ENCODE measurements at places on chromosomes 7 and 10.
A peak's percentile ranks its signal among the peaks of the same experiment; 100 is the strongest.

DNA sequence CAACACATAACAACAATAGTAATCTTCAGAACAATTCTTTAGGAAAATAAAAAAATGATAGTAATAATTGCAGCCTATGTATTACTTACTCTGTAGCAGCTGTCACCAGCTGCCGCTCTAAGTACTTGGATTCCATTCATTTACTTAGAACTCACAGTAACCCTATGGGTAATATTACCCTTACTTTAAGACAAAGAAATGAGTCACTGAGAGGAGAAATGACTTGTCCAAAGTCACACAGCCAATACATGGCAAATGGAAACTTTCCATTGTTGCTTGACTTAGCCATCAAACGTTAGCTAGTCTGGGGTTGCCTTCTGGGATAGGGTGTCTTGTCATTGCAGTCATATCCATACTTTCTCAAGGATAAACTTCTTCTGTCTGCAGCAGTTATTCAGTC lies 3.6 kb downstream of the CCNY start:
- no peak for DNase-seq

- no peak for DNase-seq
Measured at GRCh38 chr10:110505130-110505770, 7.5 kb downstream of the DUSP5 start.

DNA sequence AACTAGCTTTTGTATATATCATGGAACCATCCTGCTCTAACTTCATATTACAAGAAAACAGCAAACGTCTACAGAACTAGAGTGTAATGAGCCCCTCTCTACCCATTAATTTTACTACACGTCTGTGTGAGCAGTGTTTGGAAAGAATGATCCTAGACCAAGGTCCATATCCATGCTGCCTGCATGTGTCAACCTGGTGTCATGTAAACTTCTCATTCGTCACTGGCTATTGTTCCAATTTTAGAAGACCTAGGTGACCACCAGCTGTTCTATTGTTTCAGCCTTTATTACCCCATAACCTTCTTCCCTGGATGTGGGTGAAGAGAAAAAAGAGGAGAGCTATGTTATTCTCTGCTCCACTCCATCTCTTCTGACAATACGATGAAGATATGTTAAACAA lies 77.1 kb downstream of the CREM start:
- DNase-seq: no peak

- no peak for DNase-seq
Measured at GRCh38 chr10:23151071-23151470, 41.0 kb upstream of the PTF1A start.

GRCh38 chr10:2748287-2748686 lies 319.1 kb upstream of the PFKP start:
- no peak for DNase-seq

- no peak for DNase-seq
Measured at GRCh38 chr10:70584909-70585544, 17.5 kb downstream of the PRF1 start.

- DNase-seq: no peak
Measured at GRCh38 chr7:16268821-16269768, 152.2 kb downstream of the CRPPA start.

DNA sequence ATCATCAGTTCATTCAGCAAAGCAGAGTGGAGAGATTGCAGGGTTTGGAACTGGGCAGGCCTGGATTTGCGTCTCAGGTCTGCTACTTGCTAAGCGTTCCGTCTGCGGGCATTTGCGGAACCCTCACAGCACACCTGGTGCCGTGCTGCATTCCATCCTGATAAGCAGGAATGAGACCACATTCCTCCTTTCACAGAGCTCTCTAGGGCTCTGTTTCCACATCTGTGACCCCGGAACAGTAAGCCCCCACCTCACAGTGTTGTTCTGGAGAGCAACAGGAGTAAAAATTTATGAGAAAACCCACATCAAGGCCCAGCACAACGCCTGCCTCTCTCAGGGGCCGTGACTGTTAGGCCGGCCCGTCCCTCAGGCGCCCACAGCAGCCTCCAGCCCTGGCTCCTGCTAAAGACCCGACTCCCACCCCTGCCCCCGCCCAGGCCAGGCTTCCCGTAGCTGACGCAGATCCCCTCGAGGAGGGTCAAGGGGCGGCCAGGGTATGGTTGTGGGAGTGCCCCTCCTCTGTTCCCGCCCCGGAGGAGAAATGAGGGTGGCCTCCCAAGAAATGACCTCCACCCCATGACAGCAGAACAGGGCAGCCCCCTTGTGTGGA lies 128.9 kb downstream of the RGS10 start:
- DNase-seq: no peak

- DNase-seq: peak; percentile 17
Measured at GRCh38 chr10:98374217-98374985, 40.6 kb downstream of the PYROXD2 start.

- DNase-seq: no peak
Measured at GRCh38 chr7:78345979-78346378, 547.4 kb downstream of the PHTF2 start.

DNA sequence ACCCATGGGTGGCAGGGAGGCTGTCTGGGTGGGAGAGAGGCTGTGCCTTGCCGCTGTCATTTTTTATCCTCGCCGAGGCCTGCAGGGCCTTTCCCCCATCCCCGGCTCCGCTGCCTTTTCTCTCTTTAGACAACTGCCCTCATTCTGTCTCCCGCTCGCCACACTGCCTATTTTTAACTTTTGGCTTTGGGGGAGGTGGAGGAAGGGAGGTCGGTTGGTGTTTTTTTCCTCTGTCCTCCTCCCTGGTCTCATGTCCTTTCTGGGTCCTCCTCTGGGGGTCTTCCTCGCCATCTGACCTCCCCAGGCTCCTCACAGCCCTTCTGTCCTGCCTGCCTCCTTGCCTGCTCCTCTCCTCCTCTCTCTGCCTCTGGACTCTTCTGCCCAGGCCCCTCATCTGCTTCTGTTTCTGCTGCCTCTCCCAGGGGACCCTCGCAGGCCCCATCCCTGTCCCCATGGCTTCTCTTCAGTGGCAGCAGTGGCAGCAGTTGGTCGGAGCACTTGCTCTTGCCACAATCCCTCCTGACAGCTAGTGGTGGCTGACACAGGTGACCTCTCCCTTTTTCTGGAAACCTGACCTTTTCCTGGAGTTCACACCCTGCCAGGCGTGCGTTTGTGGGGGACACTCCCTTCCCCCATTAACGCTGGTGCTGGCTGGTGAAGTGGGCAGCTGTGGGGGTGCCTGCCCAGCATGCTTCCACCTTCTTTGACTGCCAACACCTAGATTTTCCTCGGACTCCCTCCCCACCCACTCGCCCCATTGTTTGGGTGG lies 19.5 kb upstream of the PCBD1 start:
- no peak for DNase-seq

- no peak for DNase-seq
Measured at GRCh38 chr7:158023157-158023556, 564.5 kb downstream of the PTPRN2 start.

- DNase-seq: no peak
Measured at GRCh38 chr7:77685233-77685632, 11.0 kb upstream of the RSBN1L start.

DNA sequence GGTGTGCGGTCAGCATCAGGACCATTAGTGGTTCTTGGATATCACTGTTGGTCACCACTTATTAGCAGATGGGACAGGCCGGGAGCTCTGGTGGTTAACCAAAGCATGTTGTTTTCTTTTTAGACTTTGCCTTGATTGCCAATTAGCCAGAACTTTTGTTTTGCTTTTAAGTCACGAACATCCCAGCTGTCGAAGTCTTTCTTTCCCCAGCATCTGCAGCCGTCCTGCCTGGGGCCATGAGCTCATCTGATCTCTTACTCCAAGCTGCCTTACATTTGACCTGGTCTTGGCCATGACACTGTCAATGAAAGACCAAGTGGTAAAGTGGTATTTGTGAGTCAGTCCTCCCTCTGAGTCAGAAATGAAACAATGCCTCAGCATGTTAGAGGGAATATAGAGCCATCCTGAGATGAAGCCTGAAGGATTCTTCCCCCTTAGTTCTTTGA lies 53.9 kb upstream of the CREB5 start:
- peak; percentile 86 for DNase-seq

- no peak for DNase-seq
Measured at GRCh38 chr7:90210981-90211380, 559 bp upstream of the STEAP2 start.

GRCh38 chr10:97713826-97714400 lies 383 bp downstream of the MARVELD1 start:
- no peak for DNase-seq

DNA sequence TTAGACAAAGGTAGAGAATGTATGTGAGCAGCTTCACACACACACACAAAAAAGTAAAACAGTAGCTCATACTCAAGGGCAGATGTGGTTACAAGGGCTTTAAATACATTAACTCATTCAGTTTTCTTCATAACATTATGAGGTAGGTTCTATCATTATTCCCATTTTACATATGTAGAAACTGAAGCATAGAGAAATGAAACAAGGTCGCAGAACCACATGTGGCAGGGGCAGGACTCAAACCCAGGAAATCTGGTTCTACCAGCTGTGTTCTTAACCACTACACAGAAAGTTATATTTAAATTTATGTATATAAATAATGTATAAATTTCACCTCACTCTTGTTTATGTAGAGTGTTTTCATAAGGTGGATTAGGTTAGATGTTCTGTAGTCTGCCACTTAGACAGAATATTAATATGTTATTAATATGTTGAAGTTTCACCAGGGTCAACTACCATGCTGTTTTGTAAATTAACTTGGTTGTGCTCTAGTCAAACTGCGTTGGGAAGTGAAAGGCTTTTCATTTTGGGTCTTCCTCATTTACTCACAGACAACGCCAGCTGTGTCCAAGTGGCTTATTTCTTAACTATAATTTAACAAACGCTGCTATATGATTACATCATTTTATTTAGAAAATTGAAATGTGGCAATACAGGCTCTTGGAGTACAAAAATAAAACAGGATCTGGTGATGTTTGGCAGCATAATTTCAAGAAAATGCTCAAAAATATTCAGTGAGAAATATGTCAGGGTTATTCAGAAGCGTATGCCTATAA lies 138.4 kb downstream of the MDFIC start:
- DNase-seq: no peak

DNA sequence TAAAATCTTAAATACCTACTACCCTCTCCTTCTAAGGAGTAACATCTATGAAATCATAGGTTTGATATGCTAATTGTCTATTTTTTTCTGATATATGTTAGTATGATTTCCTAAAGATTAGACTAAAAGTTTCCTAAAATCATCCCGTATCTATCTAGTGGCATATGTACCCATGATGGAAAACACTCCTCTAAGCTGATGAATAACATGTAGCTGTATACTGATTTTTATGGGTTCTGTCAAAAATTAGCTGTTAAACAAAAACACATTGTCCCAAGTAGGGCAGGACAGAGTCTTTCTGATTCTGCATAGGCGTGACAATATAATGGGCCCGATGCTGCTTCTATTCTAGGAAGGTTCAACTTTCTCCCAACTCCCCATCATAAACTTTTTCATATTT lies 79.9 kb downstream of the ADAM22 start:
- no peak for DNase-seq

GRCh38 chr10:103884681-103885139 lies 29.3 kb upstream of the SH3PXD2A start:
- no peak for DNase-seq

Measured in amniotic stem cell (primary cell).